Stimulated activated CD8-positive, alpha-beta memory T cell treated with anti-CD3 and anti-CD28 coated beads, Interleukin-4, amount 100 ng/mL, for 1 hour (primary cell): ENCODE measurements at places on chromosomes 3 and 15.

GRCh38 chr3:28951772-28952556, 328.9 kb upstream of the RBMS3 start:
- no peak for DNase-seq

DNA sequence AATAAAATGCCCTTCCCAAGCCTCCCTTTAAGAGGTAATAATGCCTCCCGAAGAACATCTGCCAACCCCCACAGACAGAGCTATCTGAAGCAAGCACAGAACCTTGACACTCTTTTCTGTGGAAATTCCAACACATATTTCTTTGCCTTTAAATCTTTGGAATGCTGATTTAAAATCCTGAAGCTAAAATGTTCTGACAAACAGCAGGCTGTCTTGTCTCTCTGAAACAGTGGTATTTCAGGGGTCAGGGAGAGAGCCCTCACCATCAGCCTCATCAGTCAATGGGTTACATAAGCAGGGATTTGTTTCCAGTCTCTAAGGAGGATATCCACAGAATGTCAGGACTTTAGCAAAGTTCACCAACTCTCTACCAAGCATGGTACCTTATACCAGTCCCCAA, 27.8 kb upstream of the ARHGEF3 start:
- no peak for DNase-seq

- DNase-seq = no peak
Measured at GRCh38 chr3:10561946-10562560, 56.7 kb upstream of the ATP2B2 start.

- no peak for DNase-seq
Measured at GRCh38 chr15:97200161-97200560, 760.3 kb upstream of the ARRDC4 start.

DNA sequence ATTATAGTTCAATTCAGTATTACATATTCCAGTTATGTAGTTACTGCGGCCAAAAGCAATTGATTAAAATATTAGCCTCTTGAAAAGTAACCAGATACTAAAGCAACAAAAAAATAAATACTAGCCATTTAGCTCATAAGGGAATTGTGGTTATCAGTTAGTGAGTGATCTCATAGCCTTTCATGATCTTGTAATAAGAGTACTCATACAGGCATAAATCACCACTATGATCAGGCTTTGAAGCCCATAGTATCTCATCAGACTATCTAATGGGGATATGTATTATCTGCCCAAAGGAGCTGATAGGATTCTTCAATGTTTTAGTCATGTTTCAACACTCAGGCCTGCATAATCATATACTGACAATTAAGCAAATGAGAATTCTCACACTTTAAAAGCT, 184.1 kb upstream of the CCDC54 start:
- no peak for DNase-seq
